ENCODE measurements at places on chromosomes 2 and 18.

DNA sequence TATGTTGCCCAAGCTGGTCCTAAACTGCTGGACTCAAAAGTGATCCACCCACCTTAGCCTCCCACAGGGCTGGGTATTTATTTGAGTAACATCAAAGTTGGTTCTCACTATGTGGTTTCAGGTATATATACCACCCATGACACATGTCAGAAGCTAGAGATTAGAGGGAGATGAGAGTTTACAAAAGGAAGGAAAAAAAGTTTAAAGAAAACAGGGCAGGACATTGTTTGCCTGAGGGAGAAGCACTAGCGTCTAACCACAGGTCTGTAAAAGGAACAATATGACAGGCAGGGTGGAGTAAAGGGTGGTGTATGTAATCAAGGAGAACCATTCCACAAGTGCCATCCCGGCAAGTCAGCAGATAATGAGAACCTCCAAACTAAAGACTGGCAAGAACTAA, 8.5 kb downstream of the CEP76 start:
- no peak for DNase-seq

DNA sequence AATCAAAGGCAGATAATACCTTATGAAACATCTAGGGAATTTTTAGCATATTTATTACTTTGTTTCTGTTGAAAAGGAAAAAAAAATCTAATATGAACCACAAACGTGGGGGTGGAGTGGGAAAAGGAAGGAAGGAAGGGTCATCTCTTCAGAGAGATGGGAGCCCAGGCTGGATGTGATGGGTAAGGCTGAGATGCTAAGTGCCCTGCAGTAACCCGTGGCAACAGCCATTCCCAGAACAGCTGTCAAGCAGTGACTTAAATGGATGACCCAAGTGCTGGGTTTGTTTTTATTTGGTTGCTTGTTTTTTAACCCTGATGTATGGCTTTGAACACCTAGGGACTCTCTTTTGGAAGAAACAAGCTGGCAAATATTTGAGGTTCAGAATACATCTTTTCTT, 50.7 kb upstream of the KLF7 start:
- DNase-seq: peak; percentile 80

DNA sequence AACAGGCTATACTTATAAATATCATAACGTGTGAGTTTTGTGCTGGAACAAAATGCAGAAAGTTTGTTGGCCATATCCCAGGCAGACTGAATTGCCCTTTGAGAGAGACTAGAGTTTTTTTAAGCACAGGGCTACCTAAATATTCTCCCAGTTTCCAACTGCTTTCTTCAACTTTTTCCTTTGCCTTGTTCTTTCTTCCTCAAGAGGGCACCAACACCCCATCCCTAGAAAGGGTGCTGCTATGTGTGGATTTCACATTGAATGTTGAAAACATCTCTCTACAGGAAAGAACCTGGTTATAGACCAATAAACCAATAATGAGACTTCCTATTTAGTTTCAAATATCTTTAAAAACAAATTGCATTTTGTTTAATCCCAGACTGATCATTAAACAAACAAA, 87.9 kb downstream of the ICOS start:
- peak; percentile 85 for DNase-seq

GRCh38 chr2:221808488-221808887, 236.4 kb upstream of the EPHA4 start:
- no peak for DNase-seq

- no peak for DNase-seq
These were observed 217.6 kb upstream of the THUMPD2 start for GRCh38 chr2:39996653-39997080.

DNA sequence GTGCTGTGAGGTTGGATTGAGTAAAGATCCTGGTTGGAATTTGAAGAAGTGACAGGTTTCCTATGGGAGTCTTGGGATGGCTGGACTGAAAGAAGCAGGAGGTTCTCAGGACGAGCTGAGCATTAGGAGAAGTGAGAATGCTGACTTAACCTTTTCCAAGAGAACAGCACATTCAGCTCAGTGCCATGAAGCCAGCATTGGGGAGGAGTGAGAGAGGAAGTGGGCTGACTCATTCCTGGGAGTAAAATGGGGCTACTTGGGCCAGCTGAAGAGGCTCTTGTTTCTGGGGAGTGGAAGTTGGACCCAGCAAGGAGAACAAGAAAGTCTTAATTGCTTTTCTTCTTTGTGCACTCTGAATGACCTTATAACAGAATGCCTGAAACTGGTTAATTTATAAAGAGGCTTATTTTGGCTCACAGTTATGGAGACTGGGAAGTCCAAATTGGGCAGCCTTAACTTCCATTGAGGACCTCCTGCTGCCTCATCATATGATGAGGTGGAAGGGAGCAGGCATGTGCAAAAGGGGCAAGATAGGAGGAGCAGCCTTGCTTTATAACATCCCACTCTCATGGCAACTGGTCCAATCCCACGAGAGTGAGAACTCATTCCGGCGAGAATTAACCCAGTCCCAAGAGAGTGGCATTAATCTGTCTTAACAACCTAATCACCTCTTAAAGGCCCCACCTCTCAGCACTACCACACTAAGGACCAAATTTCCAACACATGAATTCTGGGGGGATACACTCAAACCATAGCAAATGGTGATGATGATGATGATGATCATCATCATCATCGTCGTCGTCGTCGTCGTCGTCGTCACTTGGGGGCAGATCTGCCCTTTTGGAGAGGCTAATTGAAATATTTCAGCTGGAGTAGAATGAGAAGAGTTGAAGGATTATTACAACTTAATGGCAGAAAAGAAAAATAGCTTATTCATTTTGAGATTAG, 26.1 kb downstream of the DGUOK start:
- no peak for DNase-seq

DNA sequence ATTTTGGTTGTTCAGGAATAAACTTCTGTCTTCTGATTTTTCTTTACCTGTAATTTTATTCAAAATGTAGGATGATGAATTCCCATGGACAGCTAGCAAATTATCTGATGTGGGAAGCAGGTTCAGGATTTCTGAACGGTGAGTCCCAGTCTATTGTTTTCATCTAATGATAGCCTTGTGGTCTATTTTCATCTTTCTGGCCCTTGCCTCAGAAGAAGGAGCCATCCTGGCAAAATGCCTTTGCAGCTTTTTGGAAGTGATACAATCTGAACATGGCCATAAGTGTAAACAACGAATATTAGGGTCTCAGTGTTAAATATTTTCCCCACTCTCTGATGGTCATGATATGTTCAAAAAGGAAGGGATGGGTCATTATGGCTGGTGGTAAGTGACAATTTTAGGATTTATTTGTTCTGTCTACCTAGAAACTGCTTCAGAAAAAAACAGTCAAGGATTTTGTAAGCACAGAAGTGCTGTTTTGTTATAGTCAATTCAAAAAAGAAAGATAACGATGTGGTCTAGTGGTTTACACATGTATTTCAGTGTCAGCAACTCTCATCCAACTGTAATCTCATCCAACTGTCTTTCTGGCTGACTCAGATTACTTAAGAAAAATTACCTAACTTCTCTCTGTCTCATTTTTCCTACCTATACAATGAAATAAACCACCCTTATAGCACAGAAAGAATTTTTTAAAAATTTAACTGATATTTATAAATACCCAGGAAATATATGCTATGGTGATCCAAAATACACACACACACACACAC, 272.6 kb upstream of the ERBB4 start:
- no peak for DNase-seq

GRCh38 chr18:56204052-56204451, 434.3 kb downstream of the TXNL1 start:
- no peak for DNase-seq

- no peak for DNase-seq
These were observed 134.1 kb upstream of the CREB1 start for GRCh38 chr2:207395535-207396251.

- DNase-seq: no peak
These were observed 25.8 kb downstream of the TBC1D8 start for GRCh38 chr2:101125374-101125773.

- no peak for DNase-seq
These were observed 12.1 kb upstream of the C18orf32 start for GRCh38 chr18:49499046-49499637.

GRCh38 chr2:28516950-28517349, 21.1 kb downstream of the PLB1 start:
- no peak for DNase-seq

DNA sequence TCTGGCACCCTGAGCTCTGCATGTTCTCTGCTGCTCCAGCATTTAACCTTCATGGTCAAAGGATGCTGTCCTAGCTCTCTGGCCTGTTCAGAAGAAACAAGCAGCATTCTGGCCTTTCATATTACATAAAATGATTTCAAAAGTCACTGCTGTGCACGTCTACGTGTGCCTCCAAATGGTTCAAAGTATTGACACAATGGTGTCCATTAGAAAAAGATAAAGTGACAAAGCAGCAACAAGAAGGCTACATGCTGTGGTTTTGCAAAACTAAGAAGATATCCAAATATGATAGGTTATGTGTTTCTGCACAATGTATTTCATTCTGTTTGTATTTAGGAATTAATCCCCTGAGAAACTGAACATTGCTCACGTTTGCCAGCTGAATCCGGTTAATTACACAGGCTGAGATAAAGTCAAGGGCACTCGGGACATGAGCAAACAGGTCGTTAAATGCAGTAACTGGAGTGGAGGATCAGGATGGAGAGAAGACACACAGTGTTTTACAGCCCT, 258.5 kb downstream of the DOK6 start:
- DNase-seq: peak; percentile 41

DNA sequence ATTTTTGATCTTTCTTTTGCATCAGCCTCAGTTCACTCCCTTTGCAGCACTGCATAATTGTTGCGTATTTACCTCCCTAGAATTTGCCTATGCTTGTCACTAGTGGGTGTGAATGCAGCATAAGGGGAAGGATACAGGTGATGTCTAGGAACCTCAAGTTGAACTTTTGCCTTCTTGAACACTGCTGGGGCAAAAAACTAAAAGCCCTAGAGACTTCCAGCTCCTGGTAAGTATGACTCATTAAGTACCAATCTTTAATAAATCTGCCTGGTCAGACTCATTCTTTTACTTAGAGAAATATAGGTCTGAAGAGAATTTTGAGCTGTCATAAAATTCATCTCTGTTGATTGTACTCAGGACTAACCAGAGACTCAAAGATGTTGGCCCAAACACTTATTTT, 547.3 kb upstream of the FANCL start:
- no peak for DNase-seq

GRCh38 chr2:979069-979928, 28.6 kb downstream of the SNTG2 start:
- no peak for DNase-seq

DNA sequence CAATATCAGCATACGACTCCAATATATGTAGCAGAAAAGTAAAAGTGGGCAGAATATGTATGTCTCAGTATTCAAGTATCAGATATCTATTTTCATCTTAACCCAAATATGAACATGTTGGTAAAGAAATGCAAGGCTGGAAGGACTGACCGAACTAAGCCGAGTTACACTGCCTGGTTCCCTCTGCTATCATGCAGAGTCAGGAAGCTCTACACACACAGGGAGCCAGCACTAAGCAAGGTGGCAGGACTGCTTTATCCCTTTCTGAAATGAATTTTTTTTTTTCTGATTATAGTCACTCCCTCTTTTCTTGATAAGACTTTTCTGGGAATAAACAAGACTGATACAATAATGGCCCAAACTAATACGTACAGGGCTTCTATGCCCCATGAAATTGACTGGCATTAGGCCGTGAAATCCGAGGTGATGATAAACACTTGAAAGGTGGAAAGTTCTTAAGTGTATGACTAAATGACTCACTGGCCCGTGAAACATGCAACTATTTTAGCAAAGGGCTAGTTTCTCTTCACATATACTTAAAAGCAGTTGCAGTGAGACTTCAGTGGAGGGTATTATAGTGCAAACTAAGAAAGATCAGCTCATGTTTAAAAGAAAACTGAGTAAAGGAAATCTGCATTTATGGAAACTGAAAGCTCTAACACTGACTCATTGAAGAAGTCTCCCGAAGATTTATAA, 14.9 kb downstream of the DPP4 start:
- DNase-seq: no peak

DNA sequence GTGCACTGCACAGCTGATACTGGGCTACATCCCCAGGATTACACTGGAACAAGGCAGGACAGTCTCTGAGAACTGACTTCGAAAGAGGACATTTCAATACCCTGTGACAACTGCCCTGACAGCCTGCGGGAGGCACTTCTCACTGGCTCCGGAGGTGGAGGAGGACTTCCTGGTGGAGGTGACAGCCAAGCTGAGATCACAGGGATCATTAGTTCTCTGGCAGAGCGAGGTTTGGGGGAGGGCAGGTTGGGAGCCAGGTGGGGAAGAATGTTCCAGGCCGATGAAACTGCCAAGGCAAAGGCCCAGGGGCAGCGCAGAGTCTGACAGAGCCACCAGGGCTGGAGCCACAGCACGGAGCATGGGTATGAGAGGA, 28.0 kb upstream of the NPAS2 start:
- no peak for DNase-seq

DNA sequence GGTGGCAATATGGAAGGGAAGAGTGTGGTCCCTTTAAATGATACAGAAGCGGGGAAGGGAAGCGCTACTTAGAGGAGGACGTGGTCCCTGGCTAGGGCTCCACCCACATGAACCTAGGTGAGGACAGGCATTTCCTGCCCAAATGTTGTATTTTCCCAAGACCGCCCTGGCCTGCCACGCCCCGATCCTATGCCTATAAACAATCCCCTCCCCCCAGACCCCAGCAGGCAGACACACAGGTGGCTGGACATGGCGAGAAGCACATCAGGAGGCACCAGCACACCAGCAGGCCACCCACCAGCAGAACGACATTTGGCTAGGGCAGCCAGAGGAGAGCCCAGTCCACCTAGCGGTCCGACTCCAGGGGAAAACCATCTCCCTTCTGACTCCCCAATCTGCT, 47.2 kb downstream of the METTL8 start:
- no peak for DNase-seq
